ENCODE measurements at places on chromosomes 11 and 22.
A peak's percentile ranks its signal among the peaks of the same experiment; 100 is the strongest.

DNA sequence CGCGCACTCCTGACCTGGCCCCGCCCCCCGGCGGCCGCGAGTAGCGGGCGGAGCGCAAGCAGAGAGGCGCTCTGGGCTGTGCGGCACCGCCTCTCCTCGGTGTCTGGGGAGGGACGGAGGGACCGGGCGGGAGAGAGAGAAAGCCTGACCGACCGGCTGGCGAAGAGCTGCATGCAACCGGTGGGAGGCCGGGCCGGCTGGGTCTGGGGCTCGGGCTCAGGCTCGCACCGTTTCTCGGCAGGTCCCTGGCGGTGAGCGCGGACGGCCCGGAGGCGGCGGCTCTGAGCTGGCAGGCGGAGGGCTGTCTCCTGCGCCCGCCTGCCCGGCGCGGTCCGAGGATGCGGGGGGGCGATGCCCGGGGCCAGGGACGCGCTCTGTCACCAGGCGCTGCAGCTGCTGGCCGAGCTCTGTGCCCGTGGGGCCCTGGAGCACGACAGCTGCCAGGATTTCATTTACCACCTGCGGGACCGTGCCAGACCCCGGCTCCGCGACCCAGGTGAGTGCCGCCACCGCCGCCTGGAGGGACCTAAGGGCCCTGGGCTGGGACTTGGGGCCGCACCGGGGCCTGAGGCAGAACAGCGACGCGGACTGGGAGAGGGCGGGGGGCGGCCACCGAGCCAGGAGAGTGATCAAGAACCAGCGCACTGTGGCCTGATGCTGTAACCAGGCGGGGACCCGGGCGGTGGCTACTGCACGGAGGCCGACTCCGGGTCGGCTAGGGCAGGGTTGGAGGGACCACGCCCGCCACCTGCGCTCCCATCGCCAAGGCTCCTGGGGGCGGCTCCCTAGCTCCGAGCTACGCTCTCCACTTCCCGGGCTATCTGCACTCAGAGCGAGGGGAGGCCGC lies at the start of gene SYT9:
Gene SYT9 (plus strand): TSS at position 69 of the 847 bp plus-strand sequence. CDS start 283 bp downstream, at position 352.
- peak; percentile 47 for DNase-seq

GRCh38 chr22:41030891-41031290 lies 61.5 kb upstream of the EP300 start:
- no peak for DNase-seq

GRCh38 chr11:61332281-61332796 lies 566 bp downstream of the DDB1 start:
- no peak for DNase-seq

- DNase-seq: no peak
Measured at GRCh38 chr22:29061773-29062172, at the start of gene C22orf31. C22orf31 (minus strand) TSS chr22:29061831; CDS start chr22:29061792, 39 bp downstream.

- DNase-seq: no peak
Measured at GRCh38 chr11:1729692-1730011, 20.7 kb downstream of the IFITM10 start.

DNA sequence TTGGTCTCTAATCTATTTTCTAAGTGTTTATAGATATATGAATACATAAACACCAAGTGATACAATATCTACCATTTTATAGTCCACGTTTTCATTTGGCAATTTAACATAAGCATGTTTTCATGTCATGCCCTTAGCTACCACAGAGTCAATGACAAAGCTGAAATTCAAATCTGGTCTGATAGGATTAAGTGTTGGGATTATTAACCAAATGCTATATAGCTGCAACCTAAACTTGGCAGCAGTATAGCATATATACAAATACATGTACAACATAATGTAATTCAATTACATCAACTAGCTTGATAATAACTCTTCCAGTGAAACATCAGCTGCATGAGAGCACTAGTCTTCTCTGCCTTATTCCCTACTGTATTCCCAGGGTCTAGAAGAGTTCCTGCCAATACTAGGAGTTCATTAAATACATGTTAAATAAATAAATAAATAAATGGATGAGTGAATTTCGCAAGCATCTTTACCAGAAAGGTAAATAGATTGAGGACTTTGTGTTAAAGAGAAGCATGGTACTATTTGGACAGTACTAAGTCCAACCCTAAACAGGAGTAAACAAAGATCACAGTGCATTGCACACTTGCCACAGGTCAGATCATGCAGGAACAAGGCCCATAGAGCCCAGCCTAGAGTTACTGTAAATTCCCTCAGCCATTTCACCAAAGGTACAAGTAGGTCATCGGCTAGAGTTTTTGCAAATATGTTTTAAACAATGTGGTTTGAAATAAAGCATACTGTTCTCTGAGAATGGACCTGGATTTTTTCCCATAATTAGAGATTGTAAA lies 12.8 kb downstream of the SAA4 start:
- DNase-seq: no peak

DNA sequence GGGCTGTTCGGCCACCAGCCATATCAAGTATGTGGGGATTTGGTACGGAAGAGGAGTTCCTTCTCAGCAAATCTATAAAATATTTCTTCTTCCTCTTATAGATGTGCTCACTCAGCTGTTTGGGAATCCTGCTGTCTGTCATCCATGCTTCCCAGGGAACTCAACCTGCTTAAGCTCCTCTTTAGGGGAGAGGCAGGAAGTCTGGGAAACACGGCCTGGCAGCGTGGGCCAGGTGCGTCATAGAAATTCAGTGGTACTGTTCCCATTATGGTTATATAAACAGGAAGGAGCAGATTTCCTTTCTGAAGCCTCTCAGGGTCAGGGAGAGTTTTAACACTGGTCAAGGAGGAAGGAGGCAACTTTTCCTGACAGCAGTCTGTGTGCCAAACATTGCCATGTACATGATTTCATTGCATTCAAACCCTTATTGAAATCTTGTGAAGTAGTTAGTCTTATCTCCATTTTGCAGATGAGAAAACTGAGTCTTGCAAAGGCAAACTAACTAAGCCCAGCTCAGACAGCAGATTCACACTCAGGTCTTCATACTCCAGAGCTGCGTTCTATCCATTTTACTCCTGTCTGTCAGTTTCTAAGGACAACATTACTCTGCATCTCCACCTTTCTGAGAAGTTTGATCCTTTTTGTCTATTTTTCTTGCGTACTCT lies 35.4 kb upstream of the AMOTL1 start:
- no peak for DNase-seq

DNA sequence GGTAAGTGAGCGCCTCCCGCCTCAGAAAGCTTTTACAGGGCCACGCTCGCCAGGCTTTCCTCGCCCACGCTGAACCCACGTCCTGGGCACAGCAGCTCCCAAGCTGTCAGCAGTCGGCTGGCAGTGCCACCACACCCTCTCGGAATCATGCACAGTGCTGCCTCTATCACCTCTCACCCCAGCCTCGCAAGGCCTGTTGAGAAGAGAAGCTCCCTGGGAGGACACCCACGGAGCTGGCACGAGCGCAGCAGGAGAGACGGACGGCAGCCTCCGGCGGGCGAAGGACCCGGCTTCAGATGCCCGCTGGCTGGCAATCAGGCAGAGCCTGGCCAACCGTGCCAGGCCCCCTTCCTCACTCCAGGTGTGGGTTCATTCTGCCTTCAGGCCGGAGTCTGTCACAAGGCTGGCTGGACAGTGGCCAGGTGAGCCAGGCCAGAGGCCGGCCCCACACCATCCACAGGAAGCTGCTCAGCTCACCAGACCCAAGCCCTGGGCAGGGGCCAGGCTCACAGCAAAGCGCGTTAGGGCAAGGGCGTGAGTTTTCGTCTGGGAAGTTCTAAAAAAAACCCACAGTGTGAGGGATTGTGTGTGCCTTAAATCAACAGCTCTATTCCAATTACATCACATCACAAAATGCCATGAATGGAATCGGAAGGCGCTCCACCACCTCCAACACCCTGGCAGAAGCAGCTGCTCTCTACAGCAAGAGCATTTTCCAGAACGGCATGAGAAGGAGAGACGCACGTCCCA lies 33.2 kb downstream of the TOLLIP start:
- no peak for DNase-seq
